Foreskin keratinocyte (primary cell): ENCODE measurements at places on chromosomes 2 and 18.
A peak's percentile ranks its signal among the peaks of the same experiment; 100 is the strongest.

DNA sequence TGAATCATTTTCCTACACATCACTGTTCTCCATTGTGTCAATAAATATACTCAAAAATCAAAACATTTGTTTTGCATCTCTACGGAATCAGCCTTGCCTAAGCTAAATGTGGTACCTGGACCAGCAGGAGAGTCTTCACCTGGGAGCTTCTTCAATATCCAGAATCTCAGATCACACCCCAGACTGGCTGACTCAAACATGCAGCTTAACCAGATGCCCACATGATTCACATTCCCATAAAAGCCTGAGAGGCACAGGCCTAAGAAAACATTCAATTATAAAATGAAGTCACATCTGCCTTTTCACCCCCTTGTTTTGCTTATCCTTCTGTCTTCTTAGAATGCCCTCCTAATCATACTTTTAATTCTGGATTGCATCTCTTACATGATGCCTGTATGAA lies 1045.5 kb upstream of the NXPH2 start:
- DNase-seq: peak; percentile 18

- DNase-seq: no peak
These were observed 286.2 kb upstream of the VRK2 start for GRCh38 chr2:57760381-57760801.

- DNase-seq: no peak
These were observed 52.9 kb downstream of the MYCN start for GRCh38 chr2:15993232-15993610.

DNA sequence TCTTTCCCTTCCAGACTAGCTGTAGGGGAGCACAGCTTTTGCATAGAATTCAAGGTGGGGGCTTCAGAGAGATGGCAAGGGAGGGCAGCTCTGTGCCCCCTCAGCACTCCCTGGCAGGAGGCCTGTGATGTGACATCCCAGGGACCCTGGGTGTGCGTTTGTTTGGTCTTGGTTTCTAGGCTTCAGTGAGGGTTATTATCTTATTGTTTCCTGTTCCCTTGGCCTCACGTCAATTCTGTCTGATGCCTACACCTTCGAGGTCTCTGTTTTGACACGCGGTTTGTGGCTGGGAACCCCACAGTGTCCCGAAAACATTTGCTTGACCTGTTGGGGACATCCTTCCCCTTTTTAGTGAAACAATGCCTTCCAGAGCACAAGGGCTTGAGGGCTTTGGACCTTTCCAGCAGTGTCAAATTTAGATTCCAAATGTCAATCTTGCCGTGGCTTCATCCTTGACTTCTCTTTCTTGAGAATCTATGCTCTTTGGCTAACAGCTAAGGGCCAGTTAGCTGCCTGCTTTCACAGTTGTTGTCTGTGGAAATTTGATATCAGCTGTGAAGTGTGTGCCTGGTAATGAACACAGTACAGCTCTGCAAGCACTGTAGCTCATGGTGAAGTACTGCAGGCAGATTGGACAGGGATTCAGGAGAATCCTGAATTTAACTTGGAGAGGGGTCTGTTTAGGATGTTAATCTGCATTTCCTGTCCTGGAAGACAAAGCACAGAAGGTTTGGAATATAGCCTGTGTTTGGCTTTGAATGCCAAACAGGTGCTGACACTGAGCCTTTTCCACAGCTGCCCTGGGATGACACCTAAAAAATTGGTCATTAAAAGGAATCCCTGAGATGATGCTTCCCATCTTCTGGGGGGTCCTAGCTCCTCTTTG lies 108.2 kb upstream of the CXCR4 start:
- DNase-seq: no peak

DNA sequence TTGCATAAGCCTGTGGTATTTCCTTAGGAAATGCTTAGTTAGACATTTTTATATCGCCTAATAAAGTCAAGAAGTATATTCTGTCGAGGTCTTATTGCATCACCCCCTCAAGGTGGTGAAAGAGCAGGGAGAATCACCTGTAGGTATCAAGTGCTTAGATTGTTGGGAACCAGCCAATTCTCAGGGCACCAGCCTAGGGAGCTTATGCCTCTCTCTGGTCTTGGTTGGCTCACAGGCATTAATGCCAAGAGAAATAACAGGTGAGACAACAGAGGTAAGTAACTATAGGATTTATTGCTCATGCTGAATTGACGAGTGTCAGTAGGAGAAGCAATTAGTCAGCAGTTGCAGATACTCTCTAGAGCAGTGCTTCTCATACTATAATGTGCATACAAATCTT lies 663.3 kb upstream of the ZNF804A start:
- DNase-seq: no peak

DNA sequence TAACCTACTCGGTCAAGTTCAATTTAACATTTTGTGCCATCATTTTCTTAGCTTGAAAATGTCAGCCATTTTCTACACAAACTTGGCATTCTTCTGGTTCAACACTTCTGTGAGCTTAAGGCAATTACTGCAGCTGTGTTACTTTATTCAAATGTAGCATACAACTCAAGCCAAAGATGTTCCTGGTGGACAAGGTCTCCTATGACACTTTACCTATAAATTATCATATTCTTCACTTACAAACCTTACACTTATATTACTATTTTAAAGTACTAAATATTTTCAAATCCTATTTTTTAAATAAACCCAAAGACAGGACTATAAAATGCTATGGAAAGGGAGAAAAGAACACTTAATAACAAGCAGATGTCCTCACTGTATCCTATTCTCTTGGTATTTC lies 1045.3 kb downstream of the TSN start:
- no peak for DNase-seq

DNA sequence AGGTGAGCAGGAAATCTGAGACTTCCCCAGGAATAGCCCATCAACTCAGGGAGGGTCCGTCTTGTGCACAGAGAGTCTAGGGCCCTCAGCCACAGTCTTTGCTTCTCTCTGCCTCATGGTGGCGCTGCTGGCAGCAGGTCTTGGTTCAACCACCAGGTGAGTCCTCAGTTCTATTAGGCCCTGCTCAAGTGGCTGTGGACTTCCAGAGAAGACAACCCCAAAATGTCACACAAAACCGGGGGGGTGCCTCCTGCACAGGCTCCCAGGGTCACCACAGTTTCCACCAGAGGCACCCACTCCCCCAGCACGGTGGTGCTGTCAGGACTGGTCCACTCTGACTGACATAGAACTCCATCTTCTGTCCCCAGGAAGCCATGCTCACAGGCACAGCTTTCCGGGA lies 2.4 kb upstream of the CHRNG start:
- no peak for DNase-seq

GRCh38 chr2:236049981-236050380 lies 118.2 kb downstream of the GBX2 start:
- no peak for DNase-seq

DNA sequence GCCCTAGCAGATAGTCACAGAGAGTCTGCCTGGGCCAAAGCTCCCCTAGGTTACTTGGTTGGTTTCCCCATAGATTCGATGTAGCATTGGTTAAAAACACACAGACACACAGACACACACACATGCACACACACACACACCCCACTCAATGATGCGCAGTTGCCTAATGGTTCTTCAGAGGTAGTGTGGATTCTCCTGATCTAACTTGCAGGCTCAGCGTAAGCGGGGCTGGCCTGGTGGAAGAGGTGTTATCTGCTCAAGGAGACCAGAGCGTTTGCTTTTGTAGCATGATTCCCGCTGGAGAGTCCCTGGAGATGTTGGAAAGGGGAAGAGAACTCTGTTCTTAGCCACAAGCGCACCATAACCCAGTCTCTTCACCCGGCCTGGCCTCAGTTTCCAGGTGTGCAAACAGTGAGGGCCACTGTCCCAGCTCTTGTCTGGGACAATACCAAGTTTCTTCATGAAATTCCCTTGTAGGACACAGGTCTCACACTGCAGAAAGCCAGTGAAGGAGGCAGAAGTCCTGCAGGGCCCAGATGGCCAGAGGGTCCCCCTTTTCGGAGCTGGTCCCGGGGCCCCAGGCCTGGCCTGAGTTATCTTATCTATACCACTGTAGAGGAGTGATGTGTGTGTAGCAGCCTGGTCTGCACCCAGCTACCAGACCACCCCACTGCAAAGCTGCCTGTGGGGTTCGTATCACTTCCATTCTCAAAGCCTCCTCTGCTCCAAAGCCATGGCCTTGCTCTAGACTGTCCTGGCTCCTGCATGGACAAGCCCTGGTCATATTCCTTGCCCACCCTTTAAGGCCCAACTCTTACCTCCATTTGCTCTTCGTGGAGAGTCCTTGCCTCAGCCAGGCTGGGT lies 3.7 kb downstream of the ACKR3 start:
- DNase-seq: no peak

GRCh38 chr2:69116438-69116837 lies 103.5 kb downstream of the ANTXR1 start:
- no peak for DNase-seq

GRCh38 chr2:102736110-102736409 lies 25.8 kb upstream of the TMEM182 start:
- DNase-seq: no peak

DNA sequence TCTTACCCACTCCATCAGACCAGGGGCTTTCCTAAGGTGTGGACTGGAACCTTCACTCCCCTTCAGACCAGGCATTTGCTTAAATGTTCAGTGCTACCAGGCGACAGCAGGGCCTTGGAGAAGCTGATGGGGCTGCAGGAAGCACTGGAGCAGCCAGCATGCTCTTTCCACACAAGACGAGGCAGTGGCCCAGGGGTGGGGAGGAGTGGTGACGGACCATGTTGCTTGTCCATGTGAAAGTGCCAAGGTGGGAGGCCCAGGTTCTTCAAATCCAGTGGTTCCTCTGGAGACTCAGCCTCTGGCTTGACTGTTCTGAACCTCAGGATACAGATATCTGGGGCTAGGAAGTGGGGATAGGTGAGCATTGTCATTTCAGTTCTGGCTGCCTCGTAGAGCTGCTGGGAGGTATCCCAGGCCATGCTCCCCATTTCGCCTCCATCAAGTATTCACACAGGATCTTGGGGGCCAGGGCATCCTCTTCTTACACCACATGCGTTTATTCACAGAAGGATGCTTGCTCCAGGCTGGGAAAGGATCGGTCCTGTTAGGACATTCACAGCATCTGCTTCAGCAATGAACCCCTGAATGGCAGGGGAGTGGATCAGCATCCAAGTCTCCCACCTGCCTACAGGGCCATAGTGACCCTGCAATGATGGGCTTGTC lies 62.2 kb downstream of the SFXN5 start:
- no peak for DNase-seq

GRCh38 chr2:189128970-189129369 lies 50.6 kb downstream of the COL5A2 start:
- no peak for DNase-seq

DNA sequence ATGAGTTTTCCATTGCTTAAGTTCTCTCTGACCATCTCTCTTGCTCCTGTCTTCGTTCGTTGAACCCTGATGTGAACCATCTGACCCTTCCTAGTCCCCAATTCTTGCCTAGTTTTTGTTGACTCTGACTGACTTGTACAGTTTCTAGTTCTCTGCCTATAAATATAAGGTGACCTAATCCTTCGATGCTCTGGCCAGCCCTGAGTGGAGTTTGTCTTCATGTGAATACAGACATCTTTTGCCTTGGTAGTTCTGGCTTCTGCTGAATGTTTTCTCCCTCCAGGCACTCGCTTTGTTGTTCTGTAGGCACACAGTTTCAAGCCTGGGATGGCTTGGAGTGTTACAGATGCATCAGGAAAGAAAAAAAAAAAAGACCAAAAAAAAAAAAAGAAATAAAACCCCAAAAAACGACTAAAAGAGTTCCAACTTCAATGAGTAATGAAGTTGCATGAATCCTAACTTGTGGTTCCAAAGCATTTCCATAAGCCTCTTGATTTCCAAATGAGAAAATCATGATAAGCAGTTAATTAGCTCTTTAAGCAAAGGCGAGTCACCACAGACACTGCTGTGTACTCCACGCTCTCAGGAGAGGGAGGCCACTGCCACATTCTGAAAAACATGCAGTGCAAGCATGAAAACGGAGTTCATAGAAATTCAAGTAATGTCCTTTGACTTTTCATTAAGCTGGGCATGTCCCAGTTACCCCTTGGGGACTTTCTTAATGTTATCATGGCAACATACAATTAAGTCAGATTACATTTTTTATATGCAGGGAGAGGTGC lies 165.2 kb downstream of the TDRD15 start:
- no peak for DNase-seq

DNA sequence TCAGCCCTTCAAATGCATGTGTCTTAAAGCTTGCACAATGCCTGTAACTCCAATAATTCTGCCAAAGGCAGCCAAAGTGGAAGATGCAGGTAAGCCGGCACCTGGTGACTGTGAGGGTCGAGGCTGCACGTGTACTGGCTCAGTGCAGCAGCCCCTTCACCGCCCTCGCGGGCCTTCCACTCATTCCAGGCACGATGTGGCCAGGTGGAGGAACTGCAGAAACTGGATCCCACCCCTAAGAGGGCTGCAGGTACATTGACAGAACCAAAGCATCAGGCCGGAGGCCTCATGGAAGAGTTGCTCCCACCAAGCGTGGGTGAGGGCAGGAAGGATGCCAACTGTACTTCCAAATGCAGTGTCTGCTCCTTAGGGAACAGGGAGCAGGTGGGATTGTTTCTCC lies 253.4 kb downstream of the HDAC4 start:
- DNase-seq: no peak

DNA sequence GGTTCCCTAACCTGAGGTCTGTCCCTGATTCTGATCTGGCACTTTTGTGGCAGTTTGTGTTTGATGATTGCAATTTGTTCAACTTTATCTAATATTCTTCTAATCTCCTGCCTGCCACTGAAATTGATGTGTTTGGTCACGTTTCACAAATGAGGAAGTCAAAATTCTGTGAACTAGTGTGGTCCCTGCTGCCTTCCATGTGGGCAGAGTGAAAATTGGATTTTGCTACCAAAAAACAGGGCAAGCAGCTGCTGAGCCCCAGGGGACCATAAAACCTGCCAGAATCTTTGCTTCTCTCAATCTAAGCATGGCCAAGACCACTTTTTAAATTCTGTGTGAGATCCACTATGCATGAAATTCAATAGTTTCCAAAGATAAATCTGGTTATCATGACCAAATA lies 195.5 kb upstream of the CYRIA start:
- no peak for DNase-seq

- DNase-seq: no peak
These were observed 609.0 kb downstream of the IRS1 start for GRCh38 chr2:226190479-226191252.

DNA sequence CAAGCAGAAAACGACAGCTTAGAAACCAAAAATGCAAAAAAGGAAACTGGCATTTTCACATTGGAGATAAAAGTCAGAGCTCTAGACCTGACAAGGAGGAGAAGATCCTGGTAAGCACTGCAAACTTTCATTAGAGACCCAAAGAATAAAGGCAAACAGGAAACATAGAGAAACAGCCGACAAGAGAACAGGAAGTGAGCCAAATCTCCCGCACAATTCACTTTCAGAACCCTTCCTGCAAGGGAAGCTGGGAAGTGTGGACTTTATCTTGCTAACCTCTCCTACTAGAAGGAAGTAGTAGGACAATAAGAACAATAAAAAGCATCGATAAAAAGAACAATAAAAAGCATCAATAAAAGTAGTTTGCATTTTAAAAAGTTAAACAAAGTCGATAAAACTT lies 417.8 kb upstream of the SPHKAP start:
- DNase-seq: no peak
